Stimulated activated CD8-positive, alpha-beta memory T cell treated with anti-CD3 and anti-CD28 coated beads, Interleukin-4, amount 100 ng/mL, for 1 hour (primary cell): ENCODE measurements at places on chromosomes 3 and 15.

GRCh38 chr15:37103475-37104423, 3.4 kb upstream of the MEIS2 start:
- DNase-seq, result no peak

DNA sequence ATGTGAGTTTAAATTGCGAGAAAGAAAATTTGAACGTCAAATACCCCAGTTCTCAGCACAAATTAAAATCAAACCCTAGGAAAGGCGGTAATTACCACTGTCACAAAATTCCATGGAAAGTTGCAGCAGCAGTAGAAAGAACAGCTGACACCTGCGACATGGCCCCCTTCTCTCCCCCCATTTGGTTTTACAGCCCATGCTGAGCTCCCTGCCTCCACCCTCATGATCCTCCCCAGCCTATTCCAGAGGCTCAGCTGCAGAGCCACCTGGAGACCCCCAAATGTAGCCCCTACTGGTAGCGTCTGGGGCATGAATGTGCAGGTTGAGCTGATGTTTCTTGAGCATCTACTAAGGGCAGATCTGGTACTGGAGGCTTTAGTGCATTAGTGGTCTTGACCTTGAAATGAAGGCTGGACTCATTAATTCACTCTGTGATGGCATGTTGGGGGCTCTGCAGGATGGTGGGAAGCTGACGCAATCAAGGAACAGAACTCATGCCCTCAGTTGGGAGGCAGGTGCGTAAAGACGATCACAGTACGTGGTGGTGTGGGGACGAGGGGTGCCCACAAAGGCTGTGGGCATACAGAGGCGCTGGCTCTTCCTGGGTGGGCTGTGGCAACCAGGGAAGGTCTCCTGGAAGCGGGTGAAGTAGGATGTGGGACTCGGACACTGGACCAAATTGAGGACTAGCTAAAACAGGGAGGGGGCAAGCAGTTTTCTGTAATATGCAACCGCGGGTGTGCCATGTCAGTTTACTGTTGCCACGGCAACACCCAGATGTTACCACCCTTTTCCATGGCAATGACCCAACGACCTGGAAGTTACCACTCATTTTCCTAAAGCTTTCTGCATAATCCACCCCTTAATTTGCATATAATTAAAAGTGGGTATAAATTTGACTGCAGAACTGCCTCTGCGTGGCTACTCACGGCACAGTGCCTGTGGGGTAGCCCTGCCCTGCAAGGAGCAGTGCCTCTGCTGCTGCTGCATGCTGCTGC, 39.8 kb downstream of the PRKCD start:
- DNase-seq, result no peak

DNA sequence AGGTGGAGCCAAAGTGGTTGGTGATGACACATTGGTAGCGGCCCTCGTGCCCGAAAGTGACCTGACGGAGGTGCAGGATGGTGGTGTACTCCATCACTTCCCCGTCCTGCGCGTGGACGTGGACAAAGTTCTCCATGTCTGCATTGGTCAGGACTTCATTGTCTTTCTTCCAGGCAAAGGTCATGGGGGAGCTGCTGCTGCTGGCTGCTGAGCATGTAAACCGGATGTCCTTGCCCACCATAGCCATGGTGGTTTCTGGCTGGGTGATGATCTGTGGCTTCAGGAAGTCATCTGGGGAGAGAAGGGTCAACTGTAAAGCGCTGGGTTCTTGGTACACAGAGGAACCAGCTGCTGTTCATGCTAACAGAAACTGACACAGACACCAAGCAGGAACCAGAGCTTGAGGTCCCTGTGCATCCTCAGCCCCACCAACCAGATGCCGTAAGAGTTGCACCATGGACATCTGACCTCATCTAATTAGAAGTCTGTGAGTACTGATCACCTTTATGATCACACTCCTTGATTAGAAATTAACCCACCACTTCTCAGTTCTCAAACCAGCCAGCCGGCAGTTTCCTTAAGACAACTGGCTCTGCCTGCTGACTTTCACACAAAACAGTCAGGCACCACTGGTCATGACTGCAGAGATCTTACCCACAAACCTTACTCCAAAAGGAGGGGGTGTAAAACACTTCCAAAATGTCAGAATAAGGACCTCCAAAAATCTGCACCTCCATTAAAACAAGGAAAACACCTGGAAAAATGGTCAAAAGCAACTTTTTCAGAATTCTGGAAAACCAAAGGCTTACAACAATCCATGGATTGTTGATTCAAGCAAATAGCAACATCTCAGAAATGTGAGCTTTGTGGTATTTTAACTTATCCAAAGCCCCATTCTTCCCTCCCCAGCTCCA, 114.6 kb downstream of the LRIG1 start:
- no peak for DNase-seq

- no peak for DNase-seq
Measured at GRCh38 chr3:168040607-168041208, 55.0 kb downstream of the GOLIM4 start.

GRCh38 chr3:47583320-47584075, 4.8 kb upstream of the CSPG5 start:
- no peak for DNase-seq
